ENCODE measurements at places on chromosomes 1 and 21.

GRCh38 chr1:202683029-202683428, 27.2 kb downstream of the SYT2 start:
- DNase-seq: no peak

DNA sequence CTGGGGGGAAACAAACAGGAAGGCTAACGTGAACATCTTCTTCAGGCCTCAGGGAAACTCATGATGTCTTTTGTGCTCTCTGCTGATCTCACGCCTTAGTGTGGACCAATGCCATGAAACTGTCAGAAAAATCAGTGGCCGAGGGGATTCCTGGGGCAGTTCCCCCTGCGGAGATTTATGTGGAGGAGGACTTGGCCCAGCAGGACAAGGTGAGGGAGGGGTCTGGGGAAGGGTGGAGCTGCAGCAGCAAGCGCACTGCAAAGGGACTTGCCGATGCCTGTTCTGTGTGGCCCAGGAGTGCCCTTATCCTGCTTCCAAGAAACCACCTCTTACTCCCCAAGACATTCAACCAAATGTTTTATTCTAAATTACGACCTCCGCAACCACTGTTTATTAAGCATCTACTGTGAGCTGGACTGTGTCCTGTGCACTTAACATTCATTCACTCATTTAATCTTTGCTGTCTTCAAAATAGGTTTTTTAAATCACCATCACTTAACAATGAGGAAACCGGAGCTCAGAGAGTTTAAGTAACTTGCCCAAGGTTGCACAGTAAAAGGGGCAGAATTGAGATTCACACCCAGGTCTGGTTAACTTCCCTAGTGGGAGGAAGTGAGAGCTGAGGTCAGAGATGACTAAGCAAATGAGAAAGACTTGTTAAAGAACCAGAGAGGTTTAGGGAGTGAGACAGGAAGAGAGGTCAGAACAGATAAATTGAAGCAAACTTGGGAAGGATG, 49.7 kb downstream of the FHAD1 start:
- DNase-seq: no peak

GRCh38 chr1:21931171-21932093, 5.7 kb downstream of the HSPG2 start:
- peak; percentile 67 for DNase-seq

DNA sequence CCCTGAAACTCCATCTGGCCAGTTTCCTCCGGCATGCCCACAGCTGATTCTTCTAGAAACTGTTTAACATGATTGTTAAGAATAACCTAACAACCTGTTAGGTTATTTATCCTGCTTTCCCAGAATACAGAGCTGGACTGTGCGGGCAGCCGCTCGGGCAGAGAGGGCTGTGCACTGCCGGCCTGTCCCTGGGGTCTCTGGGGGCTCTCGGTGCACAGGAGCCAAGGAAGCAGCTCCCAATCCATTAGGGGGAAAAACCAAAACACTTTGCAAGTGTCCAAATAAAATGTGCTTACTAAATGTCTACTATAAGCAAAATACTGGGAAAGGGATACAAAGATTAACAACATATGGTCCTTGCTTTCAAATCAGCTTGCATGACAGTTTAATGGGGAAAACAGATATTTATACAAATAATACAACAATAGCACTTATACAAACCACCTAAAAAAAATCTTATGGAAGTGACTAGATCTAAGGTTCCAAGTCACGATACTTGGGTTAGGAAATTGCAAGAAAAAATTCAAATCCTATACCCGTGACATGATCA, 50.7 kb downstream of the HLCS start:
- no peak for DNase-seq

- no peak for DNase-seq
Measured at GRCh38 chr1:11797525-11798216, 8.1 kb downstream of the MTHFR start.

GRCh38 chr1:89519779-89520358, 4.8 kb upstream of the LRRC8B start:
- no peak for DNase-seq

DNA sequence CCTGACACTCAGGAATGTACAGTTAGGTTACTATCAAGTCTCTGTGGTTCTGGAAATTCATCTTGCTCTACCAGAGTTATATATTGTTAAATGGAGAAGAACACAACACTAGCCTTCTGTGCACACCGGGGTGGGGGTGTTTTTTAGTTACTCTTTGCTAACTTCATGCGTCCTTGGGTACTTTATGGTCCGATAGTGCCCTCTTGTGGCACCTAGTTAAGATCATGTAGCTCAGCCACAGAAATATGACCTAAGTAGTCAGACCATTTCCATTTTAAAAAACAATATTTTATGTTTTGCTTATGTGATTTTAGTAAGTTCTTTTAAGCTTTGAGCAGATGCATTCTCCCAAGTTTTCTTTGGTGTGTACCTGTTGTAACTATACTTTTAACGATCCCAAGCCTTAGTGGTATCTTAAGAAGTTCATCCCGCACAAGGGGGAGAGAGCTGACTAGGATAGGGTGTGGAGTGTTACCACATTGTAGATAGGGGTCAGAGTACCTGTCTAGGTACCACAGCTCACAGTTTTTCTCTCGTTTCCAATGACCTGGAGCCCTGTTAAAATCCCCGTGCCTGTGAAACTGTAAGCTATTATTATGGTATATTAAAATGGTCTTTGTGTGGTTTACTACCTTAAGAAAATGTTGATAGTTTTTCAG, 20.6 kb upstream of the SH3D21 start:
- DNase-seq: peak; percentile 69

- DNase-seq: no peak
Measured at GRCh38 chr21:26225046-26225445, 54.5 kb upstream of the APP start.

- no peak for DNase-seq
Measured at GRCh38 chr1:24437631-24438396, 22.2 kb downstream of the NIPAL3 start.

DNA sequence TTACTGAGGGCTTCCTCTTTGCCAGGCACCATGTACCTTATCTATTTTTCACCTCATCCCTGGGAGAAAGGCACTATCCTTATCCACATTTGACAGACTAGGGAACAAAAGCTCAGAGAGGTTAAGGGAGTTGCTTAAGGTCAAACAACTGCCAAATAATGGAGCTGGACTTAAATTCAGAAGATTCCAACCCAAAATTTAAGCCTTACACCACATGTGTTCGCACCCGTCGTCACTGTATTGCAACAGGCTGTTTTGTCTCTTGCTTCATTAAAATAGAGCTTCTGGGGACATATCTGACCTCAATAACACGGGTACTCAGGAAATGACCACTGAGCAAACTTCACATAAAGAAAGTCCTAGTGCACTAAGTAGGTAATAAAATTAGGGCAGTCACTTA, 62.0 kb downstream of the TRABD2B start:
- no peak for DNase-seq

- DNase-seq: no peak
Measured at GRCh38 chr1:214396330-214396729, 115.4 kb downstream of the SMYD2 start.

- no peak for DNase-seq
Measured at GRCh38 chr1:9384751-9385245, 92.1 kb downstream of the SPSB1 start.

GRCh38 chr21:25750085-25750484, 15.3 kb downstream of the GABPA start:
- DNase-seq: no peak

DNA sequence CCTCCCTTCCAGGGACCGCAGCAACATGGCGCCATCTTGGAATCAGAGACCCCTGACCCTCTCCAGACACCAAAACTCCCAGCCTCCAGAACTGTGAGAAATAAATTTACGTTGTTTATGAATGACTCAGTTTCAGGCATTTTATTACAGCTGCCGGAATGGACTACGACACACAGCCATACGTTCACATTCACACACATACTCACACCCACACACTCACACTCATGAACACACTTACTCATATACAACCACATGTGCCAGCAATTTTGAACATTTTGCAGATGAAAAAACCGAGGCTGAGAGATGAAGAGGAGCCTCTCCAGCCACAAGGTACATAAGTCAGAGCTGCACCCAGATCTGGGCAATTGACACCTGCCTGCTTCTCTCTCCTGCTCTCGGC, 151.0 kb upstream of the RAB4A start:
- no peak for DNase-seq

DNA sequence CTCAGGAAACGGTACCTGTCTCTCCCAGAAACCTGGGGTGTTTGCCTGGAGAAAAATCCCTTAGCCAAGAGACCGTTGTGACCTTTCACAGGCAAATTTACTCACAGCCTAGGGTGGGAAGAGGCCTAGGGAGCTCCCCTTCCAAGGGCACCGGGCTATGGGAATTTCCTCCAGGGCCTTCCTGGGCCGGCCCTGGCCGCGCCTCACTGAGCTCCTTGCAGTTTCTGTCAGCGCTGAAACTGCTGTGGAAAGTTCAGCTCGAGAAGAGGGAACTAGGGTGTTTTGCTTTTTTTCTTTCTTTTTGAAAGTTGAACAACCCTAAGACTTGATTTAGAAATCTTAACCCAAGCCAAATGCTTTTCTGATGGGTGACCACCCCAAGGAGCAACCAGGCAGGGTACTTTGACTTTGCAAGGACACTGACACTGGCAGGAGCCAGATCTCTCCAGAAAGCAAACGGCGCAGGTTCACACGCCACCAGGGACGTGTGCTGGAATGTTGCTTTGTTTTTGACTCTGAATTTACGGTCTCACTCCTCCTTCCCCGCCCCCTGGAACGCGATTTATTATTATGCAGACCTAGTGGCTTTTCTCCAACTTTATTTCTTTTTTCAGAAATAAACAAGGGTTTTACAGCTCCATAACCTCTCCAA, 229.6 kb upstream of the JUN start:
- no peak for DNase-seq

GRCh38 chr1:160209321-160210046, 4.3 kb downstream of the PEA15 start:
- no peak for DNase-seq

DNA sequence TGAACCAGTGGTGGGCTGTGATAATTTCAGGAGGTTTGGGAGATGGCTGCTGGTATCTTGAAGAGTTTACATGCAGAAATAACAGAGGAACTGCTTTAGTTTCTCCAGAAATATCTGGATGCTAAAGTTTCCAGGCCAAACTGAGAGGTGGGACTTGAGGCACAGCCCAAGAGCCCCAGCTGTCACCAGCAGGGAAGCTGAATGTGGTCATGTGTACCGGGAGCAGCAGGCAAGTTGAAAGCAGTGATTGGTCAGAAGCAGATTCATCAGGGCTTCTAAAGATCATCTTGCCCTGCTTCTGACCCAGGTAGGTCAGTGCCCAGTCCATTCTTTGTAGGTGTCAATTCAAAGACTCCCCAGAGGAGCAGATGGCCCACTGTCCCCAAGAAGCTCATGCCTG, 7.9 kb upstream of the RPTN start:
- DNase-seq: no peak

GRCh38 chr1:109083923-109084322, 6.6 kb upstream of the TMEM167B start:
- DNase-seq: no peak

- no peak for DNase-seq
Measured at GRCh38 chr1:154860156-154860870, 9.8 kb downstream of the KCNN3 start.

DNA sequence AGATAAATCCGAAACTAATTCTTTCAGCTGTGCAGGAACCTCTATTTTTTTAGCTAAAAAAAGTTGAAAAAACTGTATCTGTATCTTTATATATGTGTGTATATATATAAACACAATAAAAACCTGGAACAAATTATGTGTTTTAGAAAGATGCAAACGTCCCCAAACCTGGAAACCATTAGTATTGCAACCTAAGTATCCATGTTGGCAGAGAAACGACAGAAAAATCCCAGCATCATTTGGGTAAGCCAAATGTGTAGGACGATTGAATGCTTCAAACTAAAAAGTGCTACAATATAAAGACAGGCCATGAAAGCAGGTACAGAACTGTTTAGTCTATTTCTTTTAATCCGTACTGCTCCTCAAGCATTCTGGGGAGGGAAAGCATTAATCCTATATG, 87.9 kb downstream of the AHCTF1 start:
- no peak for DNase-seq

- DNase-seq: no peak
Measured at GRCh38 chr1:97427371-97427770, 493.5 kb downstream of the DPYD start.

- DNase-seq: no peak
Measured at GRCh38 chr1:165890684-165891083, 63.3 kb downstream of the UCK2 start.

GRCh38 chr1:117735045-117735992, 129.5 kb downstream of the TENT5C start:
- DNase-seq: no peak

GRCh38 chr1:223401873-223402789, 8.9 kb downstream of the CCDC185 start:
- peak; percentile 31 for DNase-seq

- DNase-seq: no peak
Measured at GRCh38 chr1:180787628-180788307, 124.9 kb upstream of the KIAA1614 start.

- DNase-seq: no peak
Measured at GRCh38 chr1:17601643-17602382, 62.3 kb downstream of the ARHGEF10L start.

DNA sequence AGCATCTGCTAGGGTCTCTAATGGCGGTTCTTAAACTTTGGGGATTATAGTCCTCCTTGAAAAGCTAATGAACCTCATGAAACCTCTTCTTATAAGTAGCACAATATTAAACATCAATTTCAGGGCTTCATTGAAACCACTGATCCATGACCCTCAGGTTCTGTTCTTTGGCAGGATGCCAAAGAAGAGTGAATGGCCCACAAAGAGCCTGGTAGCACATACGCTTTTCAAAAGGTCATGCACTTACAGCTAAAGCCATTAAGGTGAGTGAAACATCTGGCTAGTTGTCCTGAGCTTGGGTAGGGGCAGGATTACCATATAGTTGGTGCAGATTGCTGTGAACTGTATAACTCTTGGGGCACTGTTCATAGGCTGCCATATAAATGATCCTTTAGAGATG, 42.3 kb downstream of the MDM4 start:
- no peak for DNase-seq

- no peak for DNase-seq
Measured at GRCh38 chr1:68173283-68173935, 58.9 kb downstream of the WLS start.
